Calu3 (cell line): ENCODE measurements at places on chromosomes 3 and 15. TPM values are rescaled to one million over a fixed set of nuclear protein-coding genes. Genes with fewer than 3 reads are reported as not detected.

Gene SPINK8
- not detected in 2 replicates for total RNA-seq

GRCh38 chr3:89368846-89369245 is 261.4 kb downstream of the EPHA3 start:
- H3K27me3 ChIP-seq = no peaks in the 10 kb centered on the region
- H3K27ac ChIP-seq = no peak overlapping the region
- H3K4me3 ChIP-seq = no peak overlapping the region
- no peaks in the 10 kb centered on the region for H3K4me1 ChIP-seq

GRCh38 chr3:53174346-53175250 is 13.6 kb downstream of the PRKCD start:
- H3K27ac ChIP-seq = no peak overlapping the region
- DNase-seq = no peak
- no peak overlapping the region for H3K4me3 ChIP-seq
- peaks cover 29% of the 10 kb centered on the region for H3K4me1 ChIP-seq
- peaks cover 5% of the 10 kb centered on the region for H3K36me3 ChIP-seq

Gene IQCF5
- total RNA-seq = not detected in 2 replicates

- no peak overlapping the region for H3K27ac ChIP-seq
- H3K4me1 ChIP-seq = peaks cover 16% of the 10 kb centered on the region
- no peak overlapping the region for H3K4me3 ChIP-seq
- H3K36me3 ChIP-seq = no peaks in the 10 kb centered on the region
- no peak for DNase-seq
- no peaks in the 10 kb centered on the region for H3K27me3 ChIP-seq
Measured at GRCh38 chr3:5004319-5005152, 25.3 kb downstream of the BHLHE40 start.

- no peaks in the 10 kb centered on the region for H3K36me3 ChIP-seq
- H3K27ac ChIP-seq = no peak overlapping the region
- no peak overlapping the region for H3K4me3 ChIP-seq
Measured at GRCh38 chr3:117625174-117625573, 915.6 kb downstream of the TUSC7 start.
